ENCODE measurements at places on chromosomes 13 and 19. TPM values are rescaled to one million over a fixed set of nuclear protein-coding genes. Genes with fewer than 3 reads are reported as not detected.

The NTF4 gene
- polyA plus RNA-seq = not detected

The ZFP28 gene
- polyA plus RNA-seq = 25.8 TPM

The KLK12 gene
- not detected for polyA plus RNA-seq

The PSG1 gene
- polyA plus RNA-seq = not detected

The MPND gene
- 42.6 TPM for polyA plus RNA-seq

The PRSS57 gene
- not detected for polyA plus RNA-seq

GRCh38 chr13:30145709-30146367, 161.5 kb downstream of the KATNAL1 start:
- DNase-seq = no peak

- DNase-seq = no peak
Observed at GRCh38 chr13:110912651-110913051, 2.2 kb downstream of the ANKRD10 start.

- no peak for DNase-seq
Observed at GRCh38 chr19:40284251-40284500, 969 bp downstream of the AKT2 start.

- DNase-seq = no peak
Observed at GRCh38 chr13:77316430-77316829, 10.5 kb downstream of the MYCBP2 start.

DNA sequence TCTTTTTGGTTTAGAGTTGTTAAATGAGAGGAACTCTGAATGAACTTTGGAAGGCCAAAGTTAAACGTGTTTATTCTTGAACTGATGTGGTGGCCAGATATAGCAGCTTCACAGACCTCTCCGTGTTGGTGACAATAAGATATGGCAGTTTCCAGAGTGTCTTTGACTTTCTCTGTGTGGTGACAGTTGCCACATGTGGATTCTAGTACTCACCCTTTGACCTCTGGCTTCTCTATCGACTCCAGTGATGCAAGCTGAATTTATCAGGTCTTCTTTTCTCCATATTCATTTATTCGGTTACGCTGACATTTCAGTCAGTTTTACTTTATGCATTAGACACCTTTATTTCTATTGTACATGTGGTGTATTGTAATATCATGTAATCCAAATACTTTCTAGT, 1469.5 kb downstream of the SLITRK1 start:
- DNase-seq = no peak

DNA sequence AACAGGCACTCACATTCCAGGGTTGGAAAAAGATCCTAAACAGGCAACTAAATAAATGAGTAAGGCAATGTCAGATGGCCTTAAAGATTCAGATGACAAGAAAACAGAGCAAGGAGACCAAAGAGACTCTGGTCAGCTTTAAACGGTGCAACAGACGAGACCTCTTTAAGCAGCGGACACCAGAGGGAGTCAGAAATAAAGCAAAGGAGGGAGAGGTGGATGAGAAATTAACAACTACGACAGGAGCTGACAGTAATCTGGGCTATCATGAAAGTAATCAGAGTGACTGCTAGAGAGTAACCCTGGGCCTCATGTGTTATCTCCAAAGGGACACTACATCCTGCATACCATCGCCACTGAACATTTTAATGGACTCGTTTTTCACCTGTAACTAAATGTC, 1.1 kb downstream of the ZNF550 start:
- no peak for DNase-seq

- DNase-seq = no peak
Observed at GRCh38 chr19:58326501-58326913, 287 bp upstream of the ZSCAN22 start.

GRCh38 chr19:29429021-29429420, 96.8 kb upstream of the VSTM2B start:
- no peak for DNase-seq

- DNase-seq = no peak
Observed at GRCh38 chr13:83498045-83498444, 384.2 kb downstream of the SLITRK1 start.

- DNase-seq = no peak
Observed at GRCh38 chr13:40221460-40222201, 444.8 kb downstream of the FOXO1 start.

- peak; percentile 30 for DNase-seq
Observed at GRCh38 chr19:57057036-57057686, 62.6 kb upstream of the USP29 start.

DNA sequence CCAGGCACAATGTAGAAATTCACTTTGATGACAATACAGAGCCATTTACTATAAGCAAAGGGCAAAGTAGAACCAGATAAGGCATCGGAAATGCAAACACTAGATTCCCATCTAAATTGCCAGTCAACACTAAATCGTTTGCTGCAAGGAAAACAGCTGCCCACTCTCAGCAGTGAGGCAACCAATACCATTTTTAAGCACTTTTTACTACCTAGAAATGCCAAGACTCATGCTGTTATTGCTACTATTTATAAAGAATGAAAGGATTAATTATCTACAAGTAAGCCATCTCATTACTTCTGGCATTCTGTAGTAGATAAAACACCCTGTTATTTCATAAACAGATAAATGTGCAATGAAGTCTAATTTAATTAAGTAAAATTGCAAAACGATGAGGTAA, 422.0 kb downstream of the FGF14 start:
- DNase-seq = no peak

GRCh38 chr13:45219938-45220375, 19.1 kb upstream of the KCTD4 start:
- DNase-seq = no peak

DNA sequence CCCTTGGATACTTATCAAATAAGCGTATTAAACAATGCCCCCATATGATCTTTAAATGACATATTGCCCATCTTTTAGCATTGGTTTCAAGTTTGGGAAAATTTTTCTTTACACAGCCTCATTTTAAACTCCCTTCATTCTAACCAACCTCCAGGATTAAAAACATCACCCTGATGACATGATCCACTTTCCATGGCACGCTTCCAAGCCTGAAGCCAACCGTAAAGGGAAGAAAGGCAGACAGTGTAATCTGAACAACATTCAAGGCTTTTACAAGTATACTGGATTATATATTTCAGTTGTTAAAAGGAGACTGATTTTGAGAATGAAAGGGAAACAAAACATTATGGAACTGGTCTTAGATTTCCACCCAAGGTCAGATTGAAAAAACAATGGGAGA, 1721.9 kb downstream of the OLFM4 start:
- no peak for DNase-seq

GRCh38 chr19:51456541-51457290, 1.5 kb downstream of the SIGLEC8 start:
- no peak for DNase-seq
